Kidney glomerular epithelial cell (primary cell): ENCODE measurements at places on chromosomes 2 and 18.

- DNase-seq: no peak
Observed at GRCh38 chr2:850429-850828, 100.2 kb upstream of the SNTG2 start.

GRCh38 chr2:262117-262516, 1.7 kb downstream of the SH3YL1 start:
- no peak for DNase-seq

DNA sequence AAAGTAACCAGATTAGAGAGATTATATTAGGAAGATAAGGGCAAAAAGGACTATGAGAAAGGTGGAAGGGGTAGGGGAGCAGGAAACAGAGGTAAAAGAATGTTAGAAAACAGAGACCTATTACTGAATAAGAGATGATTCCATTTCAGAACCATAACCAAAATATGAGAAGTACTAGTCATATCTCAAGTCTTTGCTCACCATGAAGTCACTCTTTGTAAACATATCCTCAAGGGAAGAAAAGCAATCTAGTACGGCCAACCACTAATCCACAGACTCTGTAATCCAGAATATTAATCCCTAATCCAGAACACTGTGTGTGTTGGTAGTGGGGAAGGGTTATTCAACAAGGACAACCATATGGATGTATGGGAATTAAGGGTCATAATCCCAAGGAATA, 92.0 kb downstream of the CDCA7 start:
- DNase-seq: no peak

GRCh38 chr2:30398084-30398873, 48.8 kb upstream of the LCLAT1 start:
- no peak for DNase-seq

DNA sequence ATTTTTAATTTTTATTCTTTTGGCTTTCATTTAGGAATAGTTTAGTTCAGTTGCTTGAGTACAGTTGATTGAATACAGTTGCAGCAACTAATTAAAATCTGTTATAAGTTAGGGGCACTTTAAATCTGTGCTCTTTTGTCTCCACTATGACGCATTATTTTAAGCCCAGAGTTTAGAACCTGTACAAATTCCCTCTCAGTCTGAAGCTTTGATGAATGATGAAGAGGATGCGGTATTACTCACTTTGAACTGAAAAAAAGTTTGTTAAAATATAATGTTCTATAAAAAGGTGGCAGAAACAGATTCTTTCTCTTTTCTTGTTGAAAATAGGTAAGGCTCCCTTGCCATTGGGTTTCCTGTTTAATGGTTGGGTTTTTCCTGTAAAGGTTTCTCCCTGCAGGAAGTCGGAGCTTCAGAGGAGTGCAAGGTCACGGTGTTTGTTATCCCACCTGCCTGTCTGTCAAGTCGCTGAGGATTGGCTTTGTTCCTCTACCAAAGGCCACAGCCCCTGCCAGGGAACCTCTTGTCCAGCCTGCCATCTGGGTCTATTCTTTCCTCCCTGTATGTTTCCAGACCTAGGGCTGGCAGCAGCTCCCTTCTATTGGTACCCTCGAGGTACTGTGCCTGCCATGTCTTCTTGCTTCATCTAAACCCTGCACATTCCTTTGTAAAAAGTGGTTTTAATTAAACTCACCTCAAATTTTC, 43.8 kb upstream of the FN1 start:
- DNase-seq: no peak
